ENCODE measurements at places on chromosomes 16 and 17. TPM values are rescaled to one million over a fixed set of nuclear protein-coding genes. Genes with fewer than 3 reads are reported as not detected.

DNA sequence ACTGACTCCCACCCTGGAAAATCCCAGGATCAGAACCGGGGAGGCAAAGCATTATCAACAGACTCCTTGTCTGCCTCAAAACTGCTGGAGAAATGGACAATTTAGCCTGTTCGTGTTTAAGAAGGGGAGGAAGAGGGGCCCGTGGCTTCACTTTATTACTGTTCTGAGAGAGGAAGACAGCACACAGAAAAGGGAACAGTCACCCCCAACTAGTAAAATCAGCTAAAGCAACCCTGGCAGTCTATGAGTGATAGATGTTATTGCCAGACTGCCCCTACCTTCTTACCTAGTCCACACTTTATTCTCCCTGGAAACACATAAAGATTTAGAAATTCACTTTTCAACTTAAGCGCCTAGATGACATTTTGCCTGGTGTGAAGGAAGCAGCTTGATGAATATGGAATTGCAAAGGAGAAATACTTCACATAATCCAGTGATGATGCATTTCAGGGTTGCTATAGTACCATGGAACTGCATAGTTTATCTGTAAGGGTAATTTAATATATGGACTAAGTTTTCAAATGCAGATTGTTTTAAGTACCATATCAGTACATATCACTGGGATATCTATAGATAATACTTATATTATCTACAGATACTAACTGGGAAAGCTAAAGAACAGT, 36.9 kb upstream of the TRAP1 start:
- no peak for DNase-seq

GRCh38 chr16:78932355-78932943, 668.1 kb downstream of the MAF start:
- DNase-seq: no peak

GRCh38 chr17:42843358-42843934, 934 bp upstream of the AOC2 start:
- no peak for DNase-seq

- DNase-seq: no peak
These were observed 24.0 kb downstream of the RNF213 start for GRCh38 chr17:80284631-80285030.

TMEM238L gene
- total RNA-seq: 4.9 TPM

SLC43A2 gene
- 10.1 TPM for total RNA-seq

KRT9 gene
- total RNA-seq: 0.91 TPM

TSR3 gene
- total RNA-seq: 106 TPM

MYOCD gene
- 0.86 TPM for total RNA-seq

MIS12 gene
- total RNA-seq: 9.9 TPM

Data from lower leg skin (tissue), 4 donors.